ENCODE measurements at places on chromosomes 13 and 19.
A peak's percentile ranks its signal among the peaks of the same experiment; 100 is the strongest.

DNA sequence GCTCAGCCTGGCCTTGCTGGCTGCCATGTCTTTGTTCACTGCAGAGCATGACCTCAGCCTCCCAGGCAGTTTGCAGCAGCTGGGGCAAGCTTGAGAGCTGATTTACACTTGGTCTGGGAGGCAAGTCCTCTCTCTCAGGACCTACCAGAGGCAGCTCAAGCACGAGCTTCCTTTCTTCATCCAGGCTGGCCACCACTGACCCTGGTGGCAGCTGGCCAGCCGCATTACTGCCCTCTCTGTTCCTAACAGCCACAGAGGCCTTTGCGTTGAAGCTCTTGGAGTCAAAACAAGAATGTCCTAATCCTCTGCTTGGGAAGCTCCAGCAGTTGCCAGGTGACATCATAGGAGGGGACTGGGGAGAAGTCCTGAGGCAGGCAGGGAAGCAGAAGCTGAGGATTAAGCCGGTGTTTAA lies 85.7 kb downstream of the NUFIP1 start:
- no peak for DNase-seq

- no peak for DNase-seq
Measured at GRCh38 chr19:32318884-32319520, 26.4 kb upstream of the ZNF507 start.

- DNase-seq, result no peak
Measured at GRCh38 chr13:45456196-45456972, 8.4 kb upstream of the COG3 start.

DNA sequence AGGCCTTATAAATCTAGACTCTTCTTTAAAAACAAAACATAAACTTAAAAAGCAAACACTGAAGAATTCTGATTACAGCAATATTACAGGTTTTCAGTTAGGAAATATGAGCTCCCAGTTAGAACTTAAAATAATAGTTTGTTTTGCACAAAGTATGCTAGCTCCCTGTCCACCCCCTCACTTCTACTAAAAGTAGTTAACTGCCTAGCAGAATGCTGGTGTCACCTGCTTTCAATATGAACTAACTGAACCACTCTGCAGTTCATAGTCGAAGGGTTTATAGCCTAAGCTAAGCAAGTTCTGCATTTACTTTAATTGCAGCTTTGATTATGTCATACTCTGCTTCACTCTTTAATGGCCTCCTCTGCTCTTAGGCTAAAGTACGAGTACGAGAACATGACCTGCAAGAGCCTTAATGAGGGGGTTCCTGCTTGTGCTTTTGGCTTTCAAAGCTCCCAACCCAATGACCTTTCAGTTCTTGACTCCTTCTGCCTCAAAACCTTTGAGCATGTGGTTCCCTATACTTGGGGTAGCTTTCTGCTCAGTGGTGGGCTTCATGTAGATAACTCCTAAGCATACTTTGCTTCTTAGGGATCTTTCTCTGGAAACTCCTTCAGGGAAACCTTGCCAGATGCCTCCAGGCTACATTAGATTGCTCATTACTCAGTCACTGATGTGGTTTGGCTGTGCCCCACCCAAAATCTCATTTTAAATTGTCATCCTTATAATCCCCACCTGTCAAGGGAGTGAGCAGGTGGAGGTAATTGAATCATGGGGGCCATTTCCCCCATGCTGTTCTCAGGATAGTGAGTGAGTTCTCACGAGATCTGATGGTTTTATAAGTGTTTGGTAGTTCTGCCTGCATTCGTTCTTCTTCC lies 278.9 kb upstream of the ARGLU1 start:
- DNase-seq, result no peak

GRCh38 chr13:108525827-108526226 lies 103.6 kb upstream of the MYO16 start:
- DNase-seq, result no peak

DNA sequence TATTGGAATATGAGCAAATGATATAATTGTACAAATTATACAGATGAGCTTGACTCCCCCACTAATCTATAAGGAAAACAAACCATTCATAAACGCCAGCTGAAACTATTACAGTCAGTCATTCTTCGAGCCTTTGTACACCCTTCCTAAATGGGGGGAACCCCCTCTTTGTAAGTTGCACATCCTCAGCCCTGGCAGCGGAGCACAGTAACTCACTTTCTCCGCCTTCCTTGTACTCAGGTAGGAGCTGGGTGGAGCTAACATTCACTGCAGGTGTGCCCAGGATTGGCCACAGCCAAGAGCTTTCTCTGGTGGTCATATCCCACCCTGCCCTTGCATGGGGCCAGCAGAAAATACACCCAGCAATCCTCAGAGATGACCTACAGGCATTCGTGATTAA lies 28.6 kb downstream of the PIN1 start:
- peak; percentile 27 for DNase-seq

GRCh38 chr19:16566161-16566560 lies 6.1 kb downstream of the SLC35E1 start:
- peak; percentile 65 for DNase-seq

DNA sequence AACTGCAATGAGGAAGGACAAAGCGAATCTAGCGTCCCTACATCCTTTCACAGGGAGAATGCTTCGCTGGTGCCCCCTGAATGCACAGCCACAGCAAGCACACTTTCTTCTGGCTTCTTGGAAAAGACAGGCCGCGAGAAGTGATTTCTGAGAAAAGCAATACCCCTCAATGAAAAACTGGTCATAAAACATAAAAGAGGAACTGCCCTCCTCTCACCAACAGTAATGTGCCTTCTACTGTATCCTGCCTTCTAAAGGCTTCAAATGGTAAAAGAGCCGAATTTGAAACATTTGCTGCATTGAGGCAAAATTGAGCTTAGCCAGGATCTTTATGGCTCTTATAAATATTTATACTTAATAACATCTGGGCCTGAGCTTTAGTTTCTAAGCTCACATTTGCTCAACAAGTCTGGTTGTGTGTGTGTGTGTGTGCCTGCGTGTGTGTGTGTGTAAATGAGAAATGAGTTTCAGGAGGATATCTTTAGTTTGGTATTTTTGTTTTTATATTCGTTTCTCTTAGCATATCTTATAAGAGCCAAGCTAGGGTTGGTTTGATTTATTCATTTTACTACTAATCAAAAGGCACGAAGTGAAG lies 246.1 kb upstream of the MAB21L1 start:
- no peak for DNase-seq

DNA sequence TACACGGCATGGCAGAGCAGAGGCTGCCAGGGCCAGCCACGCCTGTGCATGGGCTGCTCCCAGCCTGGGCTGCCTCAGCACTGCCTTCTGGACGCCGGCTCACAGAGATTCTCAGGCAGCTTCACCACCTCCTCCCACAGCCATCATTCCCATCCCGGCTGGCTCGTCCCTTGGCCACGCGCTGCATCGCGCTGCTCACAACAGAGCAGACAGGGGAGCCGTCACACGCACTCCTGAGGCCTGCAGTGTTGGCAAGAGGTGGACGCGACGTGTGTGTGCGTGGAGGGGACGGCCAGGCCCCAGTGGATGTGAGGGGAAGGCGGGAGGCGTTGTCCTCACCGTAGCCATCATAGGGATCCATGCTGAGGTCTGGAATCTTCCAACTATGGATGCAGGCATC lies 7.6 kb upstream of the PRKD2 start:
- no peak for DNase-seq

GRCh38 chr19:33674626-33675367 lies 53.0 kb downstream of the CHST8 start:
- no peak for DNase-seq

GRCh38 chr13:104014803-104015645 lies 948.8 kb upstream of the SLC10A2 start:
- DNase-seq, result no peak

- no peak for DNase-seq
Measured at GRCh38 chr13:102879793-102880499, 34.1 kb downstream of the ERCC5 start.

GRCh38 chr13:49443357-49443703 lies 534 bp downstream of the CAB39L start:
- no peak for DNase-seq

DNA sequence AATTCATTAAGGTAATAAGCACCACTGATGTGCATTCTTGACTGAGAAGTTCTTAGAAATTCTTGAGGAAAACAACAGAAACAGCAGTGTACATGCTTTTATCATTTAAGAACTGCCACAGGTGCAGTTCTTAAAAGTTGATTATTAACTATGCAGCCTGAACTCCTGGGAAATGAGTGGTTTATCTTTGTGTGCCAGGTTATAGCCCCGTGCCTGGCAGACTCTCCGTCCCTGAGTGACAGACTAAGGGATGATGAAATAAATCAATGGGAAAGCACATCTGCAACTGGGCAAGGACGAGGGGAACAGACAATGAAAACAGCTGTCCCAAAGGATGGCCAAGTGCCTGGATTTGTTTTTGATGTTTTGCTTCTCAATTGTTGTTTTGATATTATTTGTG lies 84.4 kb upstream of the SPATA13 start:
- no peak for DNase-seq

- DNase-seq, result no peak
Measured at GRCh38 chr13:33087790-33088189, 71.6 kb downstream of the KL start.

- DNase-seq, result no peak
Measured at GRCh38 chr13:28534801-28535200, 39.9 kb upstream of the FLT1 start.

GRCh38 chr13:103040006-103040405 lies 26.2 kb downstream of the SLC10A2 start:
- no peak for DNase-seq

- peak; percentile 41 for DNase-seq
Measured at GRCh38 chr19:18208098-18208951, 4.5 kb upstream of the RAB3A start.

- DNase-seq, result no peak
Measured at GRCh38 chr13:29193083-29193482, 372.9 kb downstream of the MTUS2 start.

- DNase-seq, result no peak
Measured at GRCh38 chr13:53415135-53415534, 386.5 kb downstream of the OLFM4 start.

- DNase-seq, result no peak
Measured at GRCh38 chr19:19613506-19613905, 5.0 kb downstream of the PBX4 start.

- DNase-seq, result no peak
Measured at GRCh38 chr19:32421589-32422361, 16.2 kb downstream of the DPY19L3 start.

DNA sequence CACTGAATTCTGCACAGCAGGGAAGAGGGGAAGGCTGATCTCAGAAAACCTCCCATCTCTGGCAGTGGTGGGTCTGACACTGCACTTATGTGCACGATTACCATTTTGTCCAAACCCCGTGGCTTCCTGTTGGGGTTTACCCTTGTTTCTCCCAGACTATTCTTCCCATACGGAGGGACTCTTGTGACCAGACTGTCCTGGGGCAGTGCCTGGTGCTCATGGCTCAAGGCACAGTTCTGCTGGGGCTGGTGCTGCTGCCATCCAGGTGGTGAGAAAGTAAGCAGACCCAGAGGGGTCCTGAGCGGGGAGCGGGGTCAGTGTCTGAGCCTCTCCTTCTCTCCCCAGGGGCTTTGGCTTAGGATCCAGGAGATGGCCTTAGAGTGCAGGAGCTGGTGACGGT lies 5.1 kb upstream of the SIGLEC9 start:
- no peak for DNase-seq

DNA sequence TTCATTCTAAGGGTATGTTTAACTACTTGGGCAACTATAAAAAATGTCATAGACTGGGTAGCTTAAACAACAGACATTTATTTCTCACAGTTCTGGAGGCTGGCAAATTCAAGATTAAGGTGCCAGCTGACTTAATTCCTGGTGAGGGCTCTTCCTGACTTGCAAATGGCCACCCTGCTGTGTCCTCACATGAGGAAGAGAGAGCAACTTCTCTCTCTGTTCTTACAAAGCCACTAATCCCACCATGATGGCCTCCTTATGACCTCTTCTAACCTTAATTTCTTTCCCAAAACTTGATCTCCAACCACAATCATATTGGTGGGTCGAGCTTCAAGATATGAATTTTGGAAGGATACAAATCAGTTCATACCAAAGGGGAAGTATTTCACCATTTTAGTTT lies 399.0 kb downstream of the DCT start:
- no peak for DNase-seq

GRCh38 chr13:20706661-20707060 lies 3.2 kb downstream of the IL17D start:
- no peak for DNase-seq

DNA sequence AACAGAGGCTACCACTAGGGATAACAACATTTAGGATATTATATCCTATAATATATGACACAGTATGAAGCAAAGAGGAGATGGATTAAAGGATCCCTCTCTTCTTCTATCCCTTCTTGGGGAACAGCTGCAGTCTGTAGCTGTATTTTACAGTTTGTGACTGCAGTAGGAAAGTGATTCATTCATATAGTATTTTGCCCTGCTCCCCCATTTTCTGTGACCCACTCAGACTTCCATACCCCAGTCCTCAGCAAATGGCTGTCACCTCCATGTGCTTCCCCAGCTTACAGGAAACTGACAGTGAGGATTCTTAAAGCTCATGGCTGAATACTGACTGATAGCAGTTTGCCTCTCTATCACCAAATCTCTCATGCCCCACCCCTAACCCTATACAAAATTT lies 27.5 kb downstream of the MICU2 start:
- DNase-seq, result no peak

- no peak for DNase-seq
Measured at GRCh38 chr13:113850722-113851479, 13.0 kb downstream of the GAS6 start.

GRCh38 chr13:42551611-42552010 lies 22.3 kb upstream of the TNFSF11 start:
- DNase-seq, result no peak

GRCh38 chr13:67833564-67833963 lies 603.4 kb upstream of the PCDH9 start:
- DNase-seq, result no peak

- no peak for DNase-seq
Measured at GRCh38 chr19:29537601-29538000, 11.8 kb downstream of the VSTM2B start.

GRCh38 chr19:6925801-6926751 lies 38.7 kb downstream of the ADGRE1 start:
- DNase-seq, result peak; percentile 16

DNA sequence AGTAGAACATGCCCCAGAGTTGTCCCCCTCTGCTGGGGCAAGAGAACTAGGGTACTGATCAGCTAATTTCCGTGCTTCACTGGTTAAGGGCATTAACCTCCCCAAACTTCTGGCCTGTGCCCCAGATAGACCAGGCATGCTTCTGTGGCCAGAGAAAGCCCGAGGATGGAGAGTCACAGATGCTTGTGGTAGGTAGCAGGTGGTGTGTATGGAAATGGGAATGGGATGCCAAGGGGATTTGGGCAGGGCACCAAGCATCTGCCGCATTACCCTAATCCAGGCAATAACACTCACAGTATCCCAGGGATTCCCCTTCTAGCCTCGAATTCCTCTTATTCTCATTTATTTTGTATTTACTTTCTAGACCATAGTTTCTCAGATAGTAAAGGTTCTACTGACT lies 124.8 kb upstream of the KLF12 start:
- DNase-seq, result no peak

Data from stimulated activated CD4-positive, alpha-beta T cell treated with anti-CD3 and anti-CD28 coated beads, Interleukin-1b, Interleukin-23, amount 100 ng/mL, for 48 hours (primary cell).